ENCODE measurements at places on chromosomes 7 and 10.

DNA sequence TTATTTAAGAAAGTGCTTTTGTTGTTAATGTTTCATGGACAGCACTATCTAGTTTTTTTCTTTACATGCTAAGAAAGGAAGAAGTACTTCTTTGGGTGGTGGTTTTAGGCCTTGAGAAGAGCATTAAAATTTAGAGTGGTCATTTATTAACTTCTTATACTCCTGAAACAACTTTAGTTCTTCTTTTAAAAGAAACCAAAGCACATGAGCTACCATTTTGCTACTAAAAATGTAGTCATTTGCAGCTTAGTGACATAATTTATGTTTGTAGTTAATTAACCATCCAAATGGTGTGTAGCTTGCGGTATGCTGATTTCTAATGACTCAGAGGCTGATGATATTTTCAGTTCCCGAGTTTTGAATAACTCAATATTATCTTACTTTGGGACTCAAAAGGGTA lies 207.5 kb downstream of the BBS9 start:
- DNase-seq: no peak

DNA sequence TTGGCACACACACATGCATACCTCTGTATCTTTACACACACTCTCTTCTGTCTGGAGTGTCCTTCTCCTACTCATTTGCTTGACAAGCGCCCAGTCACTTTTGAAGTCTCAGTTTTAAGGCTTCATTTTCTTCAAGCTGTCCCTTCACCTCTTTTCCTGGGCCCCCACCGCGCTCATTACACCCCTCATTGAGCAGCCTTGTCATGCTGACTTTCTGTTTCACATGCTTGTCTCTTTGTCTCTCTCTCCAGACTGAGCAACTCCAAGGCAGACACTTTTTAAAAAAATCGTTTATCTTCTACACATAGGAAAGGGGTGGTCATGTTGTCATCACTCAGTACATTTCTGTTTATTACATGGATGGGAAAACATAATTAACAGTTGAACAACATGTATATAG lies 225.2 kb upstream of the FZD1 start:
- DNase-seq: no peak

DNA sequence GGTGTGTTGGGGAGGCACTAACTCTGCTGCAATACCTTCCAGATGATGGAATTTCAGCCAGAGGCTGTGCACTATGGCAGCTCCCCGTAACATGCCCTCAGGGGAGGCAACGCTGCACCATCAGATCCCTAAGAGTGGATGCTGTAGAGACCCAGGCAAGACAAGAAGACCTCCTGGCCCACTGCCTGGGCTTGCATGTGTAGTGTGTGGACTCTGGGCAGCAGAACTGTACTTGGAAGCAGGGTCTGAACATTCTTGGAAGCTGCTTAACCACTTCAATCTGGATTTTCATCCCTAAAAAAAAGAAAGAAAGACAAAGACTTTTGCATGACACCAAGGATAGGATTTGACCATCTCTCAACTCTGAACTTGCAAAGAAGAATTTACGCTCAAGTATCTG lies 297.5 kb upstream of the NRP1 start:
- DNase-seq: no peak

DNA sequence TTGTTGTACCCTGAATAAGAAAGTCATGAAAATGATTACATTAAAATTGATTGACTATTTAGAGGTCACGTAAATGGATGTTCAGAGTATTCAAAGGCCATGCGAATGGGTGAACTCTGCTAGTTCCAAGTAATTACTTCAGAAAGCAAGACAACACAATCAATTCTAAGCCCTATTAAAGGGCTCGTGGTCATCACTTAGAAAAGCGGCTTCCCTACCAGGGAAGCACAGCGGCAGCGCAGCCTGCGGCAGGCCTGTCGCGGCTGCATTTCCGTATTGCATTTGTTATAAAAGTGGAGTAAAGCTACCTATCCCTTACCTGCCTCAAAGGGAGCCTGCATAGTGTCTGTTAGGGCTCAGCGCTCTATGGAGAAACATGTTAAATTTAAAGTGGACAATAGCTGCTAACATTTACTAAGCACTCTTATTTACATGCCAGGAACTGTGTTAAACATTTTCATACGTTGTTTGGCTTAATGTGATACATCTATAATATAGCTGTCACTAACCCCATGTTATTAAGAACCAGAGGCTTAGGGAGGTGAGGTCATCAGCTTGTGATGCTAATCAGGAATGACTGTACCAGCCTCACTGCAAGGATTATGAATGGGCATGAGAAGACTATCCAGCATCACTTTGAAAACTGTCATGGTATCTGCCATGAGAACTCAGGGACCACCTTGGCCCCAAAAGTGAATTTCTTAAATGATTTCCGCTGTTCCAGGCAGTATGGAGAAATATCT lies 187.5 kb downstream of the CELF2 start:
- no peak for DNase-seq

- no peak for DNase-seq
Observed at GRCh38 chr7:152073352-152073751, 47.9 kb downstream of the GALNT11 start.

GRCh38 chr10:76205361-76205760 lies 773.9 kb downstream of the LRMDA start:
- no peak for DNase-seq

GRCh38 chr10:112859793-112860192 lies 90.3 kb upstream of the TCF7L2 start:
- DNase-seq: no peak

DNA sequence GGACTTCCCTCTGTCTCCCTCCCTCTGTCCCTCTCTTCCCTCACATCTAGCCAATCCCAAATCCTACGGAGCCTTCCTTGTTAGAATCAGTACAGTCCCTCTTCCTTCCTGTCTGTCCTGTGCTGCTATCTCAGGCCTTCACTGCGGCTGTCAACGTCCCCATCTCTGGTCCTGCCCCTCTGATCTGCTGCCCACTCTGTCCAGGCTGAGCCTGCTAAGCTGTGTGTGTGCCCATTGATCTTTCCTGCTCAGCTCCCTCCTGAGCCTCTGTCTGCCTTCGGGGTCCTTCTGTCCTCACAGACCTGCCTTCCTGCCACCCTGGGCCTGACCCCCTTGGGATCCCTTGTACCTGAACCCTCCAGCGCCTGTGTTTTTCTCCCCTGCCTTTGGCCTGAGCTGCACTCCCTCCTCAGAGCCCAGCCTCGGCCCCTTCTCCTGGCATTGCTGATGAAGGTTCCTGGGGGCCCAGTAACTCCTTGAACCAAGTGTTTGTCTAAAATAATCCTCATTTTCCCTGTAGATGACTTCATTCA lies 182.1 kb upstream of the SHH start:
- no peak for DNase-seq

- no peak for DNase-seq
Observed at GRCh38 chr10:21445163-21445562, 80.3 kb downstream of the SKIDA1 start.

GRCh38 chr10:129780198-129780597 lies 183.9 kb downstream of the EBF3 start:
- DNase-seq: no peak

All from stimulated activated CD4-positive, alpha-beta T cell treated with anti-CD3 and anti-CD28 coated beads, Interleukin-2, amount 100 ng/mL, for 24 hours (primary cell).